ENCODE measurements at places on chromosomes 2 and 18.

DNA sequence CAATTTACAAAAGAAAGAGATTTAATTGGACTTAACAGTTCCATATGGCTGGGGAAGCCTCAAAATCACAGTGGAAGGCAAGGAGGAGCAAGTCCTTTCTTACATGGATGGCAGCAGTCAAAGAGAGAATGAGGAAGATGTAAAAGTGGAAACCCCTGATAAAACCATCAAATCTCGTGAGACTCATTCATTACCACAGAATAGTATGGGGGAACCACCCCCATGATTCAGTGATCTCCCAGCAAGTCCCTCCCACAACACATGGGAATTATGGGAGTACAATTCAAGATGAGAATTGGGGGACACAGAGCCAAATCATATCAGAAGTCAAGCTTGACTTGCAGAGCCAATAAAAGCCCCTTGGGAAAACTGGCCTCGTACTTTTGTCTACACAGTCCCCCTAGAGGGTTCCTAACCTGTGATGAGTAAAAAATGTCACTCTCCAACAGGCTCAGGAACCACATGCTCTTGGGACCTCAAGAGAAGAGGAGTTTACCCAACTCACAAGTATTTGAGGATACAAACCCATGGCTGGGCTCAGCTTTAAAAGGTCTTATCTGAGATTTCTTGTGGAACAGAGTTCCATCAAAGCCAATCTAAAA, 11.2 kb upstream of the INPP4A start:
- no peak for DNase-seq

GRCh38 chr18:58044370-58045241, 580 bp downstream of the NEDD4L start:
- DNase-seq = peak; percentile 51

DNA sequence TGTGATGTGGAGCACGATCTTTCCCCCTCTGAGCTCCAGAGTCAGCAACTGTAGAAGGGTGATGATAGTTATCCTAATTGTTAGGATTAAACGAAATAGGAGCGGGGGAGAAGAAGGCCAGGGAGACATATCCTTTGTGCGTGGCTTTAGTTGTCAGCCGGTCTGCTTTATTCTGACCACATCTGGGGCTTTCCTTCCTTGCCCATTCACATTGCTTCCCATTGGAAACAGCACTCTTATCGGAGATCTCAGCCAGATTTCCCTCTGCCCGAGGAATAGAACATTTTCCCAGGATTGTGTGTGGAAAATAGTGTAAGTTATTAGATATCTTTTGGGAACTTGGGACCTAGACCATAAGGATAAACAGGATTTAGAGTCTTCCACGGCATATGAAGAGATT, 1.5 kb downstream of the RALB start:
- DNase-seq = no peak

GRCh38 chr2:97645112-97645694, 659 bp upstream of the COX5B start:
- no peak for DNase-seq

DNA sequence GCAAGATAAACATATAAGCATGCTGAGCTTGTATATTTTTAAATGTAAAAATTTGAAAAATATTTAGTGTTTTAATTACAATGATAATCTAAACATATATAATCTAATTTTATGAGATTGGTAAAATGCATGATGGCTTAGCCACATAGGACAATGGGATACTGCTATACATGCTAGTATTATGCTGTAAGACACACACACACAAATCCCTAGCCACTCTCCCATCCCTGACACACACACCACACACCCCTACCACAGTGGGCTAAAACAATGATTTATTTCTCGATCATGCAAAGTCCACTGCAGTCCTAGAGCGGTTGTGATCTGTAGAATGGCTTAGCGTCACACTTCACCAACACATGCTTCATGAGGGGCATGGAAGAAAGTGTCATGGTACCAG, 36.3 kb upstream of the AP1S3 start:
- DNase-seq = no peak

DNA sequence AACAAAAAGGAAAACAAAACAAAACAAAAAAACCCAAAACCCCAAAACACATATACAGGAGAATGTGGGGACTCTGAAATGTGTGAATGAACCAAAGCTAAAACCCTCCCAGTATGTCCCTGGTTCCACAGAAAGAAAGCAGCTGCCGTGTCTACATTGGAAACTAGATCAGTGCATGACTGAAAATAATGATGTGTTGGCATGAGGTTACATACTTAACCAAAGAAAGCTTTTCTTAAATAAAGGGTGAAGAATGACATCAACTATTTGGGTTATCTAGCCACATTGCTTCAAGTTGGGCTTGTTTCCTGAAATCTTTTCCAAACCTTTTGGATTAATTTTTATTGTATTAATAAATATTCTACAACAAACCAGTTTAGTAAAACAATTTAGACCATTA, 91.9 kb upstream of the FN1 start:
- DNase-seq = no peak

- DNase-seq = no peak
Observed at GRCh38 chr2:20737505-20737904, 70.6 kb downstream of the GDF7 start.

DNA sequence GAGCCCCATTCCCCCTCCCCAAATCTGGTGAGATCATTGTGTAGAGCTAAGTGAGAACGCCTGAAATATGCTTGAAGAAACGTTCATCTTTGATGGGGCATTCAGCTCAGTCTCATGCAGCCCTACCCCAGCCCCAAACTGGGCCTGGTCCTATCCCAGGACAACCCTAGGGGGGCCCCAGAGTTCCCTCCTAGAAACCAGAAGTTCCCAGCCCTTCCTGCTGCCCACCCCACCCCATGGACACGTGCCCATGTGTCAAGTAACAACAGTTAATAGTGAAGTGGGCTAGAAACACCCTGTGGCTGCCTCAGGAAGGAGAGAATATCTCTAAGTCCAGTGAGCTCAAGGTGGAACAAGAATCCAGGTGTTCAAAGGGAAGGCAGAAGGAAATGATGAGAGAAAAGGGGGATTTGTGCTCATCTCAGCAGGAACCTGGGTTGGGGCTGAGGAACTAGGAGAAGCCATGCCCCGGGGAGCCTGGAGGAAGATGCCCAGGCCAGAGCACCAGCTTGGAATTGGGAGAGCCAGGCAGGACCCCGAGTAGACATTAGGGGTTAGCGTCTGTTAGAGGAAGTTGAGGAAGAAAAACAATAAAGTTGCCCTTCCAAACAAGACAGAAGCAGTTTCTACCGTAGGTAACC, 20.1 kb upstream of the SLC20A1 start:
- no peak for DNase-seq

GRCh38 chr2:44708661-44709000, 232.9 kb upstream of the SIX3 start:
- DNase-seq = no peak

DNA sequence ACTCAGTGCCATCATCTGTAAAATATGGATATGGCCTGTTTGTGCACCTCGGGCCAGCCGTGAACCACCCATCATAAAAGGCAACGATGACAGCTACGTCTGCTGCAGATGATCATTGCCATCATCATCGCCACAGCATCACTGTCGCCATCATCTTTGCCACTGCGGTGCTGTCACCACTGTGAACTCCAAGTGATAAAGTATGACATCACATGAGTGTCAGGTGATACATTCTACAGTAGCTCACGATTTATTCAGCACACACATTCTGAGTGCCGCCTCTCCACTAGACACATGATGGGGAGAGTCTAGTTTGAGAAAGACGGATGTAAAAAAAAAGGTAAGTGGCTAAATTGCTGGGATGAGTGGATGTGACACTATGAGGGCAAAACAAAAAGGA, 755.4 kb upstream of the RAB6C start:
- no peak for DNase-seq

DNA sequence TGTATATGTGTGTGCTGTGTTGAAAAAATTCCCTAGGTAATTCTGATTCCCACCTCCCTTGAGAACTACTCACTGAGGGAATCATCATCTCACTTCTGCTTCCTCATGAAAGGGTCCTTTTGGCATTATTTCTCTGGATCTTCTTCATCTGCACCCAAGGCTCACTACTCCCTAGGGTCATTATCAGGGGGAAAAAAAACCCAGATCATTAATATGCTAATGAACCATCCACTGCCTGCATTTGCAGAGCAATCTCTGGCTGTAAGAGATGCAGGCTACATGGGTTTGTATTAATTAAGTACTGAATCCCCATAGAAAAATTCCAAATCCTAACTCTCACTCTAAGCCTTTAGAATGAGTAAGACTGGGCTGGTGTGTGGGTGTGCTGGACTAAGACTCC, 68.0 kb upstream of the IGFBP5 start:
- no peak for DNase-seq

- DNase-seq = peak; percentile 21
Observed at GRCh38 chr2:68225119-68225632, 27.2 kb downstream of the PPP3R1 start.

GRCh38 chr18:24778810-24779418, 318.5 kb downstream of the HRH4 start:
- no peak for DNase-seq

DNA sequence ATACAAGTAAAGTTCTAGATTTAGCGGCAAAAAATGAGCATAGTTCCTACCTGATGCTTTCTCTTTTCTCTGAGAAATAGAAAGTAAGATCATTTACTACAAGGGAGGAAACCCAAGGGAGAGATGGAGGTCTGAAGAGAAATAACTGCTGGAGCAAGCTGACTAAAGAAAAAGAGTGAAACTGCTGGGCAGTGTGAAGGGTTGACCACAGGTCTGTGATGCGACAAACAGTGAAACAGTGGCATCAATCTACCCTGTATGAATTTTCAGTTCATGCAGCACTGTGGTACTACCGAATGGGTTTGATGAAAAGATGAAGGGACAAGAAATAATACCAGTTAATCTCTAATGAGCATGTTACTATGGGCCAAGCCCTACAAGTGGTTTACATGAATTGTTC, 52.2 kb downstream of the CUL3 start:
- DNase-seq = no peak

DNA sequence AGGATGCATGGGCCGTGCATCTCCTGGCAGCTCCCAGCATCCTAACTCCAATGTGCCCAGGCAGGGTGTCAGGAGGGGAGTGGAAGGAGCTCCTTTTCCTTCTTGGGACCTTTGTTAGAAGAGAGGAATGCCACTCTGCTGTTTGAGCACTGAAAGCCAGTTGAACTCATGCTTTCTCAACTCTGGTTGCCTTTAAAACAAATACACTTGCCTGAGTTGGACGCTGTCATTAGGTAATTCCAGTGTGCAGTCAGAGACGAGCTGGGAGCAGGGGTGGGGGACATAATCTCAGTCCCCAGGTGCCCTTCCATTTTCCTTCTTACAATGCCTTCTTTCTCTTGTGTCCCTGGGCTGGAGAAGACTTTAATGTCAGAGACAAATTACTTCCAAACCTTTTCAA, 44.4 kb upstream of the IL1R2 start:
- DNase-seq = no peak

DNA sequence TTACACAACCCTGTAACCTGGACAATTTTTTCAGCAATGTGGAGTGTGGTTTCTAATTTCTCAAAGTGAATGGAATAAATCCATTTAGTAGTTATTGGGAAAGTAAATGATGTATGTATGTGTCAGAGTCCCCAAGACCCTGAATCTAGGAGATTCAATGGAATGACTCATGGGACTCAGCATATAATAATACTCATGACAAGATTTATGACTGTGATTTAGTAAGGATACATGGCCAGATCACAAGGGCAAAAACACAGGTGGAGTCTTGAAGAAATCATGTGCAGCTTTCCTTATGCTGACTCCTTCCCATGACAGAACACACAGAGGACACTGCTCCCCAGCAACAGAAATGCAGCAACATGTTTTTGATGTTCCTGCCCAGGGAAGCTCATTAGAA, 1877.7 kb upstream of the LRRTM1 start:
- no peak for DNase-seq

GRCh38 chr2:201137505-201138400, 21.8 kb downstream of the CFLAR start:
- no peak for DNase-seq

- no peak for DNase-seq
Observed at GRCh38 chr2:235689427-235689853, 195.6 kb downstream of the AGAP1 start.

- no peak for DNase-seq
Observed at GRCh38 chr2:205800773-205801172, 118.5 kb downstream of the NRP2 start.

- DNase-seq = no peak
Observed at GRCh38 chr2:1714291-1715064, 29.8 kb downstream of the PXDN start.

- no peak for DNase-seq
Observed at GRCh38 chr2:23666980-23667357, 260.0 kb downstream of the ATAD2B start.

DNA sequence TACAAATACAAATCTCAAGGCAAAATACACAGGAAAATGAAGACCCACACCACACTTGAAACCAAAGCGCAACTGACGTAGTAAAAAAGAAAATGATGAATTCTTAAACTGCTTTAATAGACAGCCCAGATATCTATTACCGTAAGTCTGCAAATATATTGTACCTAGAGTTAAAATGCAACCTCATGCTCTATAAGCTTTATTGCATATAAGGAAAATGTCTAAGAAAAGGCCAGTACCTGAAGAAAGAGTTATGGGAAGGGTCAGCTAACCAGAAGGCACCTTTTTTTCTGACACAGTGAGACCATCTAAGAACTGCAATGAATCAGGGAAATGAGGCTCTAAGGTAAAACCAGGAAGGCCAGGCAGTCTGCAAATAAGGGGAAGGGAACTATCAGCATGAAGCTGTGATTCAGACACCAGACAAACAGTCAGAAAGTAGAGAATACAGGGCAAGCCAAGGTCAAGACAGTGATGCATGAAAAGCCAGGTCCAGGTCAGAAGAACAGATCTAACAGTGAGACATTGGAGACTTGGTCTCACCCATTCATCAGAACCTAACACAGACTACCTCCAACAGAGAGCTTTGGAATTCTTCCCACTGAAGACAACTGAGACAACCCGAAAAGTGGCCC, 46.9 kb downstream of the PDE11A start:
- DNase-seq = no peak

DNA sequence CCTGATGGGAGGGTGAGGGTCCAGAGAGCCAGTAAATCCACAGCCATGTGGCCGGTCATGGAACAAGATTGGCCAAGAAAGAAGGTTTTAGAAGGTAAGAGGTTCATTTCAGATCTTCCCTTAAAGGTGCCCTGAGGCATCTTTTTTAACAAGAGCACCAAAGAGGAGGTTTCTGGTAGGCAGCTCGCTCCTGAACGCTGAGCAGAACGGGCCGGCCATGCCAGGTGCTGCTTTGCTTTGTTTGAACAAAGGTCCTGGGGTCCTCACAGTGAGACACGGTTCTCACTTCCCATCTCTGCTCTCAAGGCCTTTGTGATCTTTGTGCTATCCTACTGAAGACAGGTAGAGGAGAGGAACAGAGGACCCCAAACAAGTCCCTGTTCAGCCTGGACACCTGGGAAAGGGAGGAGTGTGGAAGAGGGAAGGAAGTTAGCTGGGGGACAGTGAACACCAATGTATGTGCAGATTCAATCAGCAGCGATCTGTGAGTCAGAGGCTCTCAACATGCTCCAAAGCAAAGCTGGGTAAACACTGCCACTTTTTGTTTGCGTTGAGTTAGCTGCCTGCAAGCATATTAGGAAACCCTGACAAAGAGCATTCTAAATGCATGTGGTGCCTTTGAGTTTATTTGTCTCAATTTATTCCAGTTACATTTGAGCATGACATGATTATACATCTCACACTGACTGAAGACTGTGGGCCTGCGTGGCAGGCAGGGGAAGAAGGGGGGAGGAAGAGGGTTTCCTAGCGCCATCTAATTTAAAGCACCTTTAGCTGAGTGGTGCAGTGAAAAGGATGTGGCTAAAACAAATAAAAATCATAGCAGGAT, 102.4 kb downstream of the ASB1 start:
- no peak for DNase-seq

- no peak for DNase-seq
Observed at GRCh38 chr18:48533340-48534070, 5.3 kb upstream of the CTIF start.
